ENCODE measurements at places on chromosomes 1 and 21.

DNA sequence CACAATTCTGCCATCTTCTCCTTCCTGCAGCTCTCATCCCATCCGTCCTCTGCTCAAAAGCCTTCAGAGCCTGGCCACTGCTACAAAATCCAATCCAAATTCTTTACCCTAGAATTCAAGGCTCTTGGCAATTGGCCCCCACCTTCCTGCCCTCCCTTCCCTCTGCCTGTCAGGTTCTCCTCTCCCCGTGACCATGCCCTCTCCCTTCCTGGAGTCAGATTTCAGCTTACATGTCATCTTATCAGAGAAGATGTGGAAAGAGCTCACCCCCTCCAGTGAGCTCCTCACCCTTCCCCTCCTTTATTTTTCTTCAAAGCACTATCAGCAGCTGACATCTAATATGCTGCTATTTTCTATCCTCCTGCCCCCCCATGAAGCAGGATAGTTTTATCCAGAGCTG, 86.9 kb downstream of the GRIK3 start:
- DNase-seq, result no peak

GRCh38 chr21:37338671-37339551, 27.7 kb upstream of the DYRK1A start:
- no peak for DNase-seq

DNA sequence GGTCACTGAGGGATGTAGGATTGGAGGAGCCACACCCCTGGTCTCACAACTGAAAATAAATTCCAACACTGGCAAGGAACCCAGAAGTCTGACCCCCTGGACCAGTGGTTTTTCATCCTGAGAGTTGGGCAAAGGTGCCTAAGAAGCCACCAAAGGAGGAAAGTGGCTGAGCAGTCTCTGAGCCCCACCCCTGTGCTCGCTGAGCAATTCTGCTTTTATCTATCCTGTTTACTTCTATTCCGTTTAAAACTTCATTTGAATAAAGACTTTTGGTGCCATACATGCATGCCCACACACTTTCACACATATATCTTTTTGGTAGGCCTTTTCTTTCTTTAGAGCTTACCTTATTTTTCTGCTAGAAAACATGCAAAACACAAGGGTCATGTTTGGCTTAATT, 13.9 kb upstream of the CD53 start:
- DNase-seq, result no peak

GRCh38 chr1:50091068-50091467, 17.7 kb upstream of the ELAVL4 start:
- DNase-seq, result no peak

DNA sequence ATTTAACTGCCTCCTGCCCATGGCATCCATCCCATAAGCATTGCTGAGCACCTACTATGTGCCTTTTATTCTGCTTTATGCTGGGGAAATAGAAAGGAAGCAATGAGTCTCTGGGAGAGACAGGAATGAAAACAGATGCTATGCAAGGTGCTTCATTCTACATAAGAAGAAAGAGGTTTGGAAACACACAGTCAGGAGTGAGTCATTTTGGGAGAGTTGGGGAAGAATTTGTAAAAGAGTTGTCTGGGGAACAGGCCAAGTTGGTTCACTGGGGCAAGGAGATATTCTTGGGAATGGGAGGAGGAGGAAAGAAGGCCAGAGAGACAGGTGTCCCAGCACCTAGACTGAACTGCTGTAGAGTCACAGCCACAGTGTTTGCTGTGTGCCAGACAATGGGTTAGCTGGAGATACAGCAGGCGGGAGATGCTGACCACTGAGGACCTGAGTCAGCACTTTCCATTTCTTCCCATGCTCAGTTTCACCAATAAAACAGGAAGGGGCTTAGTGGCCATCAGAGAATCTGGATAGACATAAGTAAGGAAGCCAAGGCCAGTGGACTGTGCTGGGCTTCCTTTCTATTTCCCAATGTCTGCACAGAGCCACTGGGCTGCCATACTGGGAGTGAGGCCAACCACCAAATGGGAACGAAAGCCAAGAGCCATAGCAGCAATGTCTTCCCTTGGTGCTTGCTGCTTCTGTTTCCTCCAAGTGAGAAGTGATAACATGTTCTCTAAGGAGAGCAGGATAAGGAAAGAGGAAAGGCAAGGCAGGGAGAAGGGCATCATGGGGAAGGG, 187.7 kb upstream of the USP24 start:
- no peak for DNase-seq
